SJCRH30 (cell line): ENCODE measurements at places on chromosomes 2 and 18. TPM values are rescaled to one million over a fixed set of nuclear protein-coding genes. Genes with fewer than 3 reads are reported as not detected.

GRCh38 chr18:1906421-1906820, 664.9 kb downstream of the METTL4 start:
- H3K4me3 ChIP-seq, result no peak overlapping the region
- no peaks in the 10 kb centered on the region for H3K27me3 ChIP-seq
- no peaks in the 10 kb centered on the region for H3K36me3 ChIP-seq
- H3K27ac ChIP-seq, result no peak overlapping the region
- H3K4me1 ChIP-seq, result no peaks in the 10 kb centered on the region
- no peak for DNase-seq

DNA sequence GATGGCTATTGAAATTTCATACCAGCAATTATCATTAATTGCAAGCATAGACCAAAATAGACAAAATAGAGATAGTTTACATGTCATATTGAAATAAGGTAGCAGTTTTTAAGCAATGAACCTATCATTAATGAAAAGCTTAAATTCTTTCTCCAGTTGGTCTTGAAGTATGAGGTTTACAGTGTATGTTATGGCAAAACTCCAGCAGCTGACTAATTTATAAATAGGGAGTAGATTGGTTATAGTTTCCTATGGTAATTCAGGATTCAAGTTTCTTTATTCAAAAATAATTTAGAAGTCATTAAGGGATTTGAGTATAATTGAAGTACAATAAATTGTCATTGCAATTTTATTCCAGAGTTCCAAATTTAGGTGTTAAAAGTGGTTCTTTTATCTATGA, 69.6 kb upstream of the COL5A2 start:
- no peaks in the 10 kb centered on the region for H3K36me3 ChIP-seq
- H3K4me1 ChIP-seq, result peaks cover 6% of the 10 kb centered on the region
- H3K4me3 ChIP-seq, result no peak overlapping the region
- DNase-seq, result no peak
- no peak overlapping the region for H3K27ac ChIP-seq

DNA sequence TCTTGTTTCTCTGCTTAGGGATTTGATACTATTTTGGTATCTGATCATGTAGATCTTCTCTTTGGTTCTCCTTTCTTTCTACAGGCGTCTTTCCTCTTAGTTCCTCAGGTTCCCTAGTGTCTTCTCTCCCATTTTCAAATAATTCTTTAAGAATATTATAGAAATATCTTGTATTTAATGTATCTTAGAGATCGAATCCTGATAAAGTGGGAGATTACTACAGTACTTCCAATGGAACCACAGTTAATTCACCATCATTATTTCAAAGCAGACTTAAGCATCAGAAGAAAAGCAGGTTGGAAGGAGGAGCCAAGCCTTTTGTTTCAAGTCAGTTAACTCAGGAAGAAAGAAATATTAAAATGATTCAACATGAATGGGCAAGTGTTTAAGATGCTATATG, 1.1 kb upstream of the CHN1 start:
- no peaks in the 10 kb centered on the region for H3K36me3 ChIP-seq
- no peak for DNase-seq
- no peak overlapping the region for H3K27ac ChIP-seq
- H3K27me3 ChIP-seq, result no peaks in the 10 kb centered on the region
- no peak overlapping the region for H3K4me3 ChIP-seq

- no peak overlapping the region for H3K4me3 ChIP-seq
- H3K27me3 ChIP-seq, result no peaks in the 10 kb centered on the region
- H3K36me3 ChIP-seq, result peaks cover 9% of the 10 kb centered on the region
- H3K4me1 ChIP-seq, result peaks cover 69% of the 10 kb centered on the region
- peak overlapping the region; percentile 78 for H3K27ac ChIP-seq
Observed at GRCh38 chr2:237726401-237726830, 72.2 kb upstream of the RBM44 start.

GRCh38 chr2:126811101-126811500, 87.6 kb upstream of the TEX51 start:
- no peaks in the 10 kb centered on the region for H3K36me3 ChIP-seq
- H3K27ac ChIP-seq, result no peak overlapping the region
- DNase-seq, result no peak
- no peak overlapping the region for H3K4me3 ChIP-seq

GRCh38 chr2:198096002-198096401, 291.6 kb downstream of the PLCL1 start:
- DNase-seq, result no peak
- no peak overlapping the region for H3K4me3 ChIP-seq
- no peak overlapping the region for H3K27ac ChIP-seq
- no peaks in the 10 kb centered on the region for H3K36me3 ChIP-seq

DNA sequence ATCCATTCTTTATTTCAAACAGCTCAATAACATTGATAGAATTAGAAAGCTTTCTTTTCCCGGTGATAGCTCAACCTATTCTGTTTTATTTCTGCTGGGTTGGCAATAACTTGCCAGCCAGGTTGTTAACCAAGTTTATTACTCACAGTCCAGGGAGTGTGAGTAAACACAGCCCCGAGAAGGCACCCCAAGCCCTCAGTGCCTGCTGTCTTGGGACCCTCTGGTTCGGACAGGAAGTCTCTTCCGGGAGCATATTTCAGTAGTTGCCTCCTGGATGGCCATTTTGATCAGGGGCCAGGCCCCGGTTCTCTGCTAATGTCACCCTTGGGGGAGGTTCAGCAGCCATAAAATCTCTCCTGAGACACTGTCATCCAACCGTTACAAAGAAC, 176.8 kb downstream of the INO80D start:
- H3K4me3 ChIP-seq, result no peak overlapping the region
- no peaks in the 10 kb centered on the region for H3K36me3 ChIP-seq
- DNase-seq, result no peak
- H3K27me3 ChIP-seq, result no peaks in the 10 kb centered on the region
- peak overlapping the region; percentile 88 for H3K27ac ChIP-seq

DNA sequence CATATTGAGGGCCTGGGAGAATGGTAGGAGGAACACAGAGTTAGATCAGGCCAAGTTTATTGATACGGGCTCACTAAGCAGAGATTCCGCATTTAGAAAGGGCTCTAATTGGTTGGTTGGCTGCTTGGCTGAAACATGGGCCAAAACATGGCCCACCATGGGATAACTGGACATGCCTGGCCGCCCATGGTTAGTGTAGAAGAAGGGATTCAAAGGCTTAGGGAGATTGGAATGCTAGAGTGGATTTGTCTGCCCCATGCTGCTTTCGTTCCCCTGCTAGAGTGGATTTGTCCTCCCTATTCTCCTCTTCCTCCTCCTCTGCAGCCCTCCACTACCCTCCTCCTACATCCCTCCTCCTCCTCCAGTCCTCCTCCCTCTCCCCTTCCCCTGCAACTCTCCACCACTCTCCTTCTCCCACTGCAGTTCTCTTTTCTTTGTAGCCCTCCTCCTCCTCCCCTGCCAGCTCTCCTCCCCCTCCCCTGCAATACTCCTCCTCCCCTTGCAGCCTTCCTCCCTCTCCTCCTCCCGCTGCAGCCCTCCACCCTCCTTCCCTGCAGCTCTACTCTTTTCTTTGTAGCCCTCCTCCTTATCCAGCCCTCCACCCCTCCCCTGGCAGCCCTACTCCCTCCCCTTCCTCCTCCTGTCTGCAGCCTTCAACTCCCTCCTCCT, 17.2 kb downstream of the BOK start:
- H3K27me3 ChIP-seq, result no peaks in the 10 kb centered on the region
- H3K27ac ChIP-seq, result no peak overlapping the region
- H3K4me1 ChIP-seq, result no peaks in the 10 kb centered on the region
- DNase-seq, result no peak

GRCh38 chr2:113672326-113672932, 45.4 kb downstream of the RABL2A start:
- H3K4me3 ChIP-seq, result no peak overlapping the region
- H3K27me3 ChIP-seq, result no peaks in the 10 kb centered on the region
- no peaks in the 10 kb centered on the region for H3K36me3 ChIP-seq
- no peak for DNase-seq
- H3K4me1 ChIP-seq, result no peaks in the 10 kb centered on the region
- H3K27ac ChIP-seq, result no peak overlapping the region

DNA sequence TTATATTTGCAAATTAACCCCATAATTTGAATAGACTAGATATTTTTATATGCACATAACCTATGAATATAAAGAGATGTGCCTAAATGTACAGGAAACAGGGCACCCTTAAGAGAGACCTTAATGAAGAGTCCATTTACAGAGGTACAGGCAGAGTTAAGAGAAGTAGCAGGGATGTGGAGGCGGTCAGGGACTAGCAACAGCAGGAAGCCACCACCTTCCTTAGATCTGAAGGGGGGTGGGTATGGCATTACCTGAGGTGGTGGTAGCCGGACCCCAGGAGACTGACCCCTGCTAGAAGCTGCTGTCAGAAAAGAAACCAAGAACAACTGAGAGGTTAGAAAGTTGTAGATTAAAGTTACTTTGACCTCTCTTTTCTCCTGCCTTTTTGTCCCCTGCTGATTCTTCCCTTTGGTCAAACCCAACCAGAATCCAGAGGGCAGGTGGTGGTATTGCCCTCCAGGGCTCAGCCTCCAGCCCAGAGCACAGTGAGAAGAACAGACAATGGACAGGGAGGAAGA, 24.9 kb upstream of the ATG16L1 start:
- DNase-seq, result no peak
- H3K27me3 ChIP-seq, result no peaks in the 10 kb centered on the region; the same call in 1 of the 2 replicates
- no peak overlapping the region for H3K27ac ChIP-seq
- H3K4me1 ChIP-seq, result no peaks in the 10 kb centered on the region
- H3K36me3 ChIP-seq, result no peaks in the 10 kb centered on the region
- H3K4me3 ChIP-seq, result no peak overlapping the region

- no peaks in the 10 kb centered on the region for H3K36me3 ChIP-seq
- no peaks in the 10 kb centered on the region for H3K27me3 ChIP-seq
- H3K27ac ChIP-seq, result no peak overlapping the region
Observed at GRCh38 chr18:58201733-58202730, 158.0 kb downstream of the NEDD4L start.

- peak; percentile 18 for DNase-seq
- peak overlapping the region; percentile 29; the same call in 1 of the 2 replicates for H3K27ac ChIP-seq
- H3K4me3 ChIP-seq, result no peak overlapping the region
- no peaks in the 10 kb centered on the region for H3K4me1 ChIP-seq
- no peaks in the 10 kb centered on the region for H3K27me3 ChIP-seq
- no peaks in the 10 kb centered on the region for H3K36me3 ChIP-seq
Observed at GRCh38 chr18:49185623-49186022, 234.9 kb upstream of the SMAD7 start.

DNA sequence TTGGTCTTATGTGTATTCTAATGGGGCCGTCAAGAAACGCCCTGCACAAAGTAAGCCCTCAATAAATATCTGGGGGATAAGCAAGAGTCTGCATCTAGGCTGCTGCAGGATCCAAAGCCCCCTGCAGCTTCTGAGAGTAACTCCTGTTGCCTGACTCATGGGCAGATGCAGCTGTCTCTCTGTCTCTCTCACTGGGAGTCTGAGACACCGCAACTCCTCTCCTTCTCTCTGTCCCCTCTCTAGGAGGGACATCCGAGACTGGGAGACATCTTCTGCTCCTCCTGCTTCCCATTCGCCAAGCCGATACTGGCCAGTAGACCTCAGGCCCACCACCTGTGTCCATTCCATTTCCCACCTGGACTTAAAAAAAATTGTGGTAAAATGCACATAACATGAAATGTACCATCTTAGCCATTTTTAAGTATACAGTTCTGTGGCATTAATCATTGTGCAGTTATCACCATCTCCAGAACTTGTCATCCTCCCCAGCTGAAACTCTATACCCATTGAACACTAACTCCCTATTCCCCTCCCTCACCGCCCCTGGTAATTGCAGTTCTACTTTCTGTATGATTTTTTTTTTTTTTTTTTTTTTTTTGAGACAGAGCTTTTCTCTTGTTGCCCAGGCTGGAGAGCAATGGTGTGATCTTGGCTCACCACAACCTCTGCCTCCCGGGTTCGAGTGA, 20.1 kb downstream of the DYSF start:
- H3K27ac ChIP-seq, result peak overlapping the region; percentile 69
- H3K4me3 ChIP-seq, result no peak overlapping the region
- H3K27me3 ChIP-seq, result no peaks in the 10 kb centered on the region
- peak; percentile 72 for DNase-seq
- H3K36me3 ChIP-seq, result peaks cover 12% of the 10 kb centered on the region
- H3K4me1 ChIP-seq, result peaks cover 52% of the 10 kb centered on the region

GRCh38 chr18:76495006-76495370, at the start of gene ZNF516:
Gene ZNF516 (minus strand): TSS chr18:76495242. CDS start chr18:76443054, 52,188 bp downstream.
- no peaks in the 10 kb centered on the region for H3K36me3 ChIP-seq
- no peaks in the 10 kb centered on the region for H3K4me1 ChIP-seq
- peak within 1 kb of the TSS; percentile 59 for H3K4me3 ChIP-seq

GRCh38 chr2:234306426-234307173, 190.3 kb downstream of the ARL4C start:
- H3K27ac ChIP-seq, result no peak overlapping the region
- no peaks in the 10 kb centered on the region for H3K27me3 ChIP-seq
- no peak for DNase-seq
- no peak overlapping the region for H3K4me3 ChIP-seq
- no peaks in the 10 kb centered on the region for H3K36me3 ChIP-seq

GRCh38 chr2:46126571-46126970, 170.6 kb upstream of the EPAS1 start:
- H3K4me1 ChIP-seq, result 0 out of 2 replicates have a peak, but pooled peaks cover 3% of the 10 kb centered on the region
- H3K27me3 ChIP-seq, result no peaks in the 10 kb centered on the region
- H3K27ac ChIP-seq, result no peak overlapping the region

DNA sequence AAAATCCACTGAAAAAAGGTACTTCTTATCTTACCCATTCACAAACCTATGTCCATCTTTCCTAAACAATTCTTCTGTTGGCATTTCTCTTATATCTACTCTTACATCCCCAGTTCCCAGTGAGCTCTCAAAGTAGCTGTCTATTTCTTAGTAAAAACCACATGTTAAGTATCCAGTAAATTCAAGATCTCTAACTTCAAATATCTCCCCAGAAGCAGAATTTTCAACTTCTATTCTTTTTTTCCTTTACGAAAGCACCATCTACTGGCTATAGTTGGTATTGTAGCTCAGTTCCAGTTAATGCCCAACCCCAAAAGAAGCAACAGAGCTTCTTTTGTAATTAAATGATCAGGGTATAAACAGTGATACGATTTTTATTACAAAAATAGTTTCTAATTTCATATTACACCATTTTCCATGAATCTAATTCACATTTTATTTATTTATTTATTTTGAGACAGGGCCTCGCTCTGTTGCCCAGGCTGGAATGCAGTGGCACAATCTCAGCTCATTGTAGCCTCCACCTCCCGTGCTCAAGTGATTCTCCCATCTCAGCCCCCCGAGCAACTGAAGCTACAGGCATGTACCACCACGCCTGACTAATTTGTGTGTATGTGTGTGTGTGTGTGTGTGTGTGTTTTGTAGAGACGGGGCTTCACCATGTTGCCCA, 28.5 kb downstream of the HRH4 start:
- H3K27ac ChIP-seq, result no peak overlapping the region
- H3K36me3 ChIP-seq, result no peaks in the 10 kb centered on the region
- no peaks in the 10 kb centered on the region for H3K4me1 ChIP-seq
- H3K4me3 ChIP-seq, result no peak overlapping the region

GRCh38 chr2:25788457-25788856, 89.8 kb downstream of the ASXL2 start:
- peaks cover 16% of the 10 kb centered on the region for H3K36me3 ChIP-seq
- no peak overlapping the region for H3K4me3 ChIP-seq
- DNase-seq, result no peak
- no peaks in the 10 kb centered on the region for H3K4me1 ChIP-seq
- H3K27ac ChIP-seq, result no peak overlapping the region

GRCh38 chr2:129062146-129062912, 743.7 kb upstream of the HS6ST1 start:
- H3K27ac ChIP-seq, result no peak overlapping the region
- H3K36me3 ChIP-seq, result no peaks in the 10 kb centered on the region
- no peaks in the 10 kb centered on the region for H3K4me1 ChIP-seq

STON1 gene
- 12.5 and 13.7 TPM in 2 replicates for total RNA-seq

MYO7B gene
- 2.7 and 3.7 TPM in 2 replicates for total RNA-seq

C1QL2 gene
- total RNA-seq, result not detected in 2 replicates

LBX2 gene
- 0.58 and 1.3 TPM in 2 replicates for total RNA-seq

FHL2 gene
- total RNA-seq, result 27.4 and 30.7 TPM in 2 replicates

LRP1B gene
- 6.8 and 7.5 TPM in 2 replicates for total RNA-seq

GREB1 gene
- 0.12 and 0.38 TPM in 2 replicates for total RNA-seq

GALNT5 gene
- total RNA-seq, result 0.02 TPM in 1 of 2 replicates, not detected in the other
